ENCODE measurements at places on chromosomes 5 and 9.

- no peaks in the 10 kb centered on the region for H3K27me3 ChIP-seq
- peak overlapping the region; percentile 16 for H3K4me3 ChIP-seq
- no peaks in the 10 kb centered on the region for H3K36me3 ChIP-seq
- no peak for DNase-seq
- H3K27ac ChIP-seq, result peak overlapping the region; percentile 84
These were observed 95.1 kb downstream of the TTC39B start for GRCh38 chr9:15211815-15212495.

- no peaks in the 10 kb centered on the region for H3K27me3 ChIP-seq
- no peaks in the 10 kb centered on the region for H3K4me1 ChIP-seq
- DNase-seq, result no peak
- H3K27ac ChIP-seq, result no peak overlapping the region
- H3K4me3 ChIP-seq, result no peak overlapping the region
- H3K36me3 ChIP-seq, result no peaks in the 10 kb centered on the region
These were observed 24.1 kb downstream of the FYB1 start for GRCh38 chr5:39195198-39195826.

- H3K27me3 ChIP-seq, result no peaks in the 10 kb centered on the region
- no peak overlapping the region for H3K27ac ChIP-seq
- no peaks in the 10 kb centered on the region for H3K4me1 ChIP-seq
- no peak for DNase-seq
These were observed 21.7 kb downstream of the TMEM171 start for GRCh38 chr5:73142035-73142434.

- H3K4me1 ChIP-seq, result peaks cover 1% of the 10 kb centered on the region
- no peak overlapping the region for H3K27ac ChIP-seq
- H3K36me3 ChIP-seq, result no peaks in the 10 kb centered on the region
- no peaks in the 10 kb centered on the region for H3K27me3 ChIP-seq
- no peak overlapping the region for H3K4me3 ChIP-seq
- DNase-seq, result no peak
These were observed 87.4 kb downstream of the ZNF608 start for GRCh38 chr5:124658867-124659557.

DNA sequence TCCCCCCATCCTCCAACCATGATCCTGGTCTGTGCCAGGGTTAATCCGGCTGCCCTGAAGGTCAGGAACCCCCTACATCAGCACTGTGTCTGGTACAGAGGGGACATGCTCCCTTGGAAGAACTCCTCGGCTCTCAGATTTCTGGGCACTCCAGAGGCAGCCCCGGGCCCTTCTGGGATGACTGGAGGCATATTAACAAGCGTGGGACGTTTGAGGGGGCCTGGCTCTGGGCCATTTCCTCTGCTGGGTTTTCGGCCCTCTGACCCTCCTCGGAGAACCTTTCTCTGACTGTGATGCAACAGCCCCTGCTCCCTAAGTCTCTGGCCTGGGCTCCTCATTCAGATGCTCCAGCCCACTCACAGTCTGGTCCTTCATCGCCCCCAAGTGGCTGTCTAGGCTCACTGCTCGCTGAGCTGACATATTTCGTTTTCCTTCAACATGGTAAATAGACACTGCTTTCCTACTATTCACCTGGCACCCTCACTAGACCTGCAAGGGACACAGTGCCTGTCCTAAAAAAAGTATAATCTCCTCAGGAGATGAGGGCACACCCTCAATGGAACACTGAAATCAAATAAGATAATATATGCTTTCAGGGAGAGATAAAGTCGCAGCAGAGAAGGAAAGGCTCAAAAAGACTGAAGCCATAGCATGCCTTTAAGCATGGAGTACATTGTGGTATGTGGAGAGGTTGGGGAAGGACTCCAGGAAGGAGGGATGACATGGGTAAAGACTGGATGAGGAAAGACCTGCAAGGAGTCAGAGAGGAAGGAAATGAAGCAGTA is 404.7 kb upstream of the TRPC7 start:
- no peaks in the 10 kb centered on the region for H3K4me1 ChIP-seq
- H3K4me3 ChIP-seq, result no peak overlapping the region
- DNase-seq, result peak; percentile 59
- no peaks in the 10 kb centered on the region for H3K36me3 ChIP-seq
- H3K27ac ChIP-seq, result no peak overlapping the region
- H3K27me3 ChIP-seq, result no peaks in the 10 kb centered on the region
